ENCODE measurements at places on chromosomes 1 and 21.
A peak's percentile ranks its signal among the peaks of the same experiment; 100 is the strongest.

GRCh38 chr1:222732216-222733159 lies 4.5 kb upstream of the FAM177B start:
- DNase-seq: no peak

- peak; percentile 54 for DNase-seq
These were observed 54.7 kb upstream of the MAN1A2 start for GRCh38 chr1:117312453-117313138.

DNA sequence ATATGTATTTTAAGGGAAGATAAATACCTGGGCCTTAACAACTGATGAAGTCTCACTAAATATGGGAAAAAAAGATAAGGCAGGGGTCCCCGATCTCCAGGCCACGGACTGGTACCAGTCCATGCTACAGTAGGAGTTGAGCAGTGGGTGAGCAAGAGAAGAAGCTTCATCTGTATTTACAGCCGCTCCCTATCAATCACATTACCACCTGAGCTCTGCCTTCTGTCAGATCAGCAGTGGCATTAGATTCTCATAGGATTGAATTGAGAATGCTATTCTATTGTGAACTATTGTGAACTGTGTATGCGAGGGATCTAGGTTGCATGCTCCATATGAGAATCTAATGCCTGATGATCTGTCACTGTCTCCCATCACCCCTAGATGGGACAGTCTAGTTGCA lies 43.0 kb upstream of the PAXBP1 start:
- DNase-seq: no peak

GRCh38 chr1:84969489-84970250 lies 27.2 kb downstream of the MCOLN2 start:
- no peak for DNase-seq

- DNase-seq: no peak
These were observed 111.2 kb downstream of the FASLG start for GRCh38 chr1:172770071-172770470.

- DNase-seq: no peak
These were observed 67.2 kb upstream of the B3GALNT2 start for GRCh38 chr1:235571482-235571881.

- peak; percentile 74 for DNase-seq
These were observed 2.8 kb upstream of the EYA3 start for GRCh38 chr1:28091043-28091781.

GRCh38 chr1:176577646-176578197 lies 114.7 kb downstream of the PAPPA2 start:
- DNase-seq: no peak

GRCh38 chr1:3250624-3251023 lies 181.6 kb downstream of the PRDM16 start:
- no peak for DNase-seq

DNA sequence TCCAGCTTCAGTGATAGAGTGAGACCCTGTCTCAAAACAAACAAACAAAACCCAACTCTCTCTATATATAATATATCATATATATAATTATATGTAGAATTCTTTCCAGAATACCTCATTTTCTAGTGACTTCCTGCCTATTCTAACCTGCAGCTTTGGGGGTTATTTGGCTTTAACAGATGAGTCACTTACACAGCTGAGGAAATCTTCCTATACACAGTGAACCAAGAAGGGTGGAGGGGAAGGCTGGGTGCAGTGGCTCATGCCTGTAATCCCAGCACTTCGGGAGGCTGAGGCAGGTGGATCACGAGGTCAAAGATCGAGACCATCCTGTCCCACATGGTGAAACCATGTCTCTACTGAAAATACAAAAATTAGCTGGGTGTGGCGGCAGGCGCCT lies 9.2 kb downstream of the RAB29 start:
- peak; percentile 56 for DNase-seq

- peak; percentile 20 for DNase-seq
These were observed 22.9 kb upstream of the LEFTY2 start for GRCh38 chr1:225963735-225964530.

DNA sequence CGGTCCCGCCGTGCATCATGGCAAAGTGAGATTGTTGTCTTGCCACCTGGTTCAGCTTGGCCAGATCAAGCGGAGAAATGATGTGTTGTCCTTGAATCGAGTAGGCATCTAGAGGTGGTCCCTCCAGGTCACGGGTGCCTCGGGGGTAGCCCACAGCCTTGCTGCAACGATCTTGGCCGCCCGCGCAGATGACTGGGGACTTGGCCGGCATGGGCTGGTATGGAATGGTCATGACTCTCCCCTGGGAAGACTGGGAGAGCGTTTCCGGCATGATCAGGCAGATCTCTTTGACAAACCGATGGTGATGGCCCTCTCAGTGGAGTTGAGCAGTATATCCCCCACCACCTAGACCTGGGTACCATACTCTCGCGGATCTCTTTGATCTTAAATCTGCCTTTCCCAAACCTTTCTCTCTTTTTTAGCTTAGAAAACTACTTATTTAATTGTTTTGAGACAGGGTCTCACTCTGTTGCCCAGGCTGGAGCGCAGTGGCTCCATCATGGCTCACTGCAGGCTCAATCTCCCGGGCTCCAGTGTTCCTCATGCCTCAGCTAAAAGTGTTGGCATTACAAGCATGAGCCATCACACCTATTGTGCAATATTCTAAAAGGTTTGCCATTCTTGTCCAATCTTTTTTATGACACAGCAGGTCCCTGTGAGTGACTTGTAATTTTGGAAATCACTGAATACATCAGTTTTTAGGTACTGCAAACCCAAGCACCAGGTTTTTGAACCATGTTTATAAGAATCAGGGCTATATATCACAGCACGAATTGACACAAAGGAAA lies 9.4 kb upstream of the ELAPOR1 start:
- DNase-seq: peak; percentile 33

- DNase-seq: peak; percentile 72
These were observed 388.5 kb downstream of the PLPP3 start for GRCh38 chr1:56190806-56191365.

GRCh38 chr1:28173980-28174297 lies 2.6 kb downstream of the PTAFR start:
- DNase-seq: peak; percentile 67

Measured in EH (cell line).